ENCODE measurements at places on chromosomes 4 and X.

- no peak for DNase-seq
Observed at GRCh38 chr4:23943478-23943877, 53.6 kb upstream of the PPARGC1A start.

DNA sequence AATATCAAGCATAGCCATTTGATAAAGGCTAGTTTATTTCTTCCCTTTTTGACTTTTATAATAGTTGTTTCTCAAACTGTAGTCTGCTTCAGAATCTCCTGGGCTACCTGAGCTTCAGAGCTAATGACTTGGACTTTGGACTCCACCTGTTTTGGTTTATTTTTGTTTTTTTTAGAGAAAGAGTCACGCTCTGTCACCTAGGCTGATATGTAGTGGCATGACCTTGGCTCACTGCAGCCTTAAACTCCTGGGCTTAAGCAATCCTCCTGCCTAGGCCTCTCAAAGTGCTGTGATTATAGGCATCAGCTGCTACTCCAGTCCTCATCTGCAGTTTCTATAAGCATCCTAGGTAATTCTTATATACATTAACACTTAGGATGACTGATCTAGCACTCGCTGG is 90.5 kb downstream of the DDIT4L start:
- no peak for DNase-seq

- DNase-seq = no peak
Observed at GRCh38 chr4:49032440-49033161, 46.5 kb downstream of the CWH43 start.

DNA sequence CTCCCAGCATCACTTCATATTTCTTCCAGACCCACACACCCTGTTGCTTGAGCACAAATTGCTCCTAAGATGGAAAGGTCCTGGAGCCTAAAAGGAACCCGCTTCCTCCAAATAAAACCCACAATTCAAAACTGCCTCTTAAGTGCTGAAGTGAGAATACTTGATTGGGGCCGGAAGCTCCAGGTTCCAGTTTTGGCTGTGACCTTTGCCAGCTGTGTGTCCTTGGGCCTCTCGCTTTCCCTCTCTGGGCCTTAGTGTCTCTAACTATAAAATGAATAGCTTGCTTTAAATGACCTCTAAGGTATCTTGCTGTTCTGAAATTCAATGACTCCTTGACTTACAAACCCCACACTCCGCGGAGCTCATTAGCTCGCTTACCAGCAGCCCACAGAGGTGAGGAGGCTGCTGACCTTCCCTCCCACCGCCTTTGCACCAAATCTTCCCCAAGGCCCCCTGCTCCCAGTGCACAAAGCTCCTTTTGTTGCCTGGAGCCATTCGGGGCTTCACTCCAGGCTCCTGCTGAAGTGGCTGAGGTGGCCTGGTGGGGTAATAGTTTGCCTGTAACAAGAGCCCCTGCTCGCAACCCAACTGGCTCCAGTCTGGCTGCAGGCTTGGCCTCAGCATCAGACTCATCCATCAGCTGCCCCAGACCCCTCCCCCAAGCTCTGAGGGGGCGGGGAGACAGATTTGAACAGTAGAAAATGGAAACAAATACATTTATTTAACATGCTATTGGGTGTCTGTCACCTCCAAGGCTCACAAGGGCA is 21.8 kb downstream of the STARD8 start:
- DNase-seq = no peak

GRCh38 chr4:7083597-7084563 is 16.0 kb upstream of the GRPEL1 start:
- no peak for DNase-seq

GRCh38 chr4:89563431-89563830 is 255.8 kb upstream of the GPRIN3 start:
- no peak for DNase-seq

- DNase-seq = no peak
Observed at GRCh38 chr4:3719191-3719590, 47.0 kb upstream of the ADRA2C start.

DNA sequence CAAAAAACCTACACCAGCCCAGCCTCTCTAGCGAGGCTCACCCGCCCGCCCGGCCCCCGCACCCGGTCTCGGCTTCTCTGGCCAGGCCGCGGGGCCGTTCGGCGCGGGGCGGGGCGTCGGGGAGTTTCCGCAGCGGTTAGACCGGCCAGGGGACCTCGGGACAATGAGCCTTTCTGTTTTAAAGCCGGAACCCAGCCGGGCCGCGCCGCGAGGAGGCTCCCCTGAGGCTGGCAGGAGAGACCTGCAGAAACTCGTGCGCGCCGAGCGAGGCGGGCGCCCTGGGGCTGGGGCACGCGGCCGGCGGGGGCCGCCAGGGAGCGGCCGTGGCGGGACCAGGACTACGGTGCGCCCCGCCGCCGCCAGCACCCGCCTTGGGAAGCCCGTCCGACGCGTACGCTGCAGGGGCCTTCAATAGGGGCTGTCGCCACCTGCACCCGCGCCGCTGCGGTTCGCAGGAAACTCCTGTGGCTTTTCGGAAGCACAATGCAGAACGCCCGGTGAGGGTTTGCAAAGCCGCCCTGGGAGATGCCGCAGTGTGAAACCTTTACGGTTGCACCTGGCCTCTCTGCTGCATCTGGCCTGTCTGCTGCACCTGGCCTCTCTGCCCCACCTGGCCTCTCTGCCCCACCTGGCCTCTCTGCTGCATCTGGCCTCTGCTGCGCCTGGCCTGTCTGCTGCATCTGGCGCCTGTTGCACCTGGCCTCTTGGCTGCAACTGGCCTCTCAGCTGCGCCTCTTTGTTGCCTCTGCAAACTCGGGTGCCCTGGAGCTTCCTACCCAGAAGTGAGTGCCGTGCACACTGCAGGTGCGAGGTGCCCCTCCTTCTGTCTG is 63.9 kb downstream of the TRAPPC11 start:
- DNase-seq = no peak

- no peak for DNase-seq
Observed at GRCh38 chrX:46649421-46650260, 76.1 kb downstream of the CHST7 start.

- no peak for DNase-seq
Observed at GRCh38 chr4:37990731-37991245, 30.6 kb downstream of the PTTG2 start.

- no peak for DNase-seq
Observed at GRCh38 chr4:93334003-93334402, 494.6 kb upstream of the ATOH1 start.

DNA sequence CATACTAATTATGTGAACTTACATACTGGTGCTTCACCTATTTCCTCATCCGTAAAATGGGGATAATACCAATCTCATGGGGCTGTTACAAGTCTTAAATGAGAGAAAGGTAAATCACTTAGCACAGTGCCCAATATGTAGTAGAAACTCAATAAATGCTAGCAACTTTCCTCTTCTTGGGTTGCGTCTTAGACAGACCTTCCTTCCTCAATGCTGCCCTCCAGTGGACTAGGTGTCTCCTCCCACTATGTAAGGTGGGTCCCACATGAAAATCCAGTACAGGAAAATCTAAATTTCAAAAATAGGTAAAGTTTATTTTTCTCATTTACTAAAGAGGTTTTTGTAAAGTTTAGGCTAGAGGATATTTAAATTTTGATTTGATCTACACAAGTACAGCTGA is 20.6 kb downstream of the ZDHHC9 start:
- DNase-seq = no peak

DNA sequence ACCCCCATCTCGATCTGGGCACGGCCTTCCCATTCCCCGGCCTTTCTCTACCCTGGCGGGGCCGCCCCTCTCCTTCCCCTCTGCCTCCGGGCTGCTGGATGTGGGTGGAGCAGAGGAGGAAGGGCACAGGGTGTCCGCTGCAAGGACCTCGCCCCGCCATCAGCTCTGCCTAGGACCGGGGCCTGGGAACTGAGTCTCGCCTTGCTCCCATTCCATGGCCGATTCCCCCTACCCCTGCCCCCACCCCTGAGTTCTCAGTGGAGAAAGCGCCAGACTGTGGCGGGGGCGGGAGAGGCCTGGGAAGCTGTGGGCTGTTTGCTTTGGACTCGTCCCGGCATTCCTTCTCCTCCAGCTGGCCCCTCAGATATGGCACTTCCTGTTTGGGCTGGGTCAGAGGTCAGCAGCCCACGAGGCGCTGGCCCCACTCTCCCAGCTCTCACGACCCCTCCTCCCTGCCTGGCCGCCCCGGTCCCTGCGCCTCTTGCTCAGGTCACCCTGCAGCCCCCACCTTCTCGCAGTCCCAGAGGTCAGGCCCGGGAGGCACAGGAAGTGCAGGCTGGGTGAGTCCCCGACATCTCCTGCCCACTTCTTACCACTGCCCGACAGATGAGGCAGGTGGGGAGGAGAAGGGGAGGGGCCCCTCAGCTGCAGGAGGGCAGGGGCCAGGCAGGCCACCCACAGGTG is 6.4 kb upstream of the BGN start:
- no peak for DNase-seq

DNA sequence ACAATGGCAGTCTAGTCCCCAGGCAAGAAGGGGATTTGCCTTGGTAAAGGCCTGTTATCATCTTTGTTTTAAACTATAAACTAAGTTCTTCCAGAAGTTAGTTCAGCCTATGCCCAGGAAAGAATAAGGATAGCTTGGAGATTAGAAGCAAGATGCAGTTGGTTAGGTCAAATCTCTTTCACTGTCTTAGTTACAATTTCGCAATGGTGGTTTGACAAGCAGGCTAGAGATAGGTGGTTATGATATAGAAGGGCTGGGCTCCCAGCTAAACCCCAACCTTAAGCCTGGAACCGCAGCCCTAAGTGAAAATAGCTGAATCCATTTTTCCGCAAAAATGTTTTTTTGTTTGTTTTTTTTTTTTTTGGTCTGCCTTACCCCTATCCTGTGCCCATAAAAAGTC is 41.8 kb upstream of the NEIL3 start:
- no peak for DNase-seq

DNA sequence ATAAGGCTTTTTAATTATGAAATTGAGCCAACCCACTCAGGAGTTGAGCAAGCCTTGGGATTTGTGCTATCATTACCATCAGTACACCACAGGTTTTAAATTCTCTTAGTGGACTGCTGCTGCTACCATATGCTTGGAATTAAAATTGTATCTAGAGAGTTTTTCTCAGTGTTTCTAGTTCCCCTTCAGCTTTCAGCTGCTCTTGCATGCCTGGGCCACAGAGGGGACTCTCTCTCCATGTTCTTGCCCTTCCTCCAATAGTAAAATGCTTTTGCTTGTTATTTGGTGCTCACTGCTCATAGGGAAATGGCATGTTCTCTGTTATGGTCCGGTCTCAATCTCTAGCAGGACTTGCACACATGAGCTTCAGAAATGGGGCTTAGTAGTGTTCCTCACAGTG is 101.9 kb downstream of the IGSF1 start:
- no peak for DNase-seq

DNA sequence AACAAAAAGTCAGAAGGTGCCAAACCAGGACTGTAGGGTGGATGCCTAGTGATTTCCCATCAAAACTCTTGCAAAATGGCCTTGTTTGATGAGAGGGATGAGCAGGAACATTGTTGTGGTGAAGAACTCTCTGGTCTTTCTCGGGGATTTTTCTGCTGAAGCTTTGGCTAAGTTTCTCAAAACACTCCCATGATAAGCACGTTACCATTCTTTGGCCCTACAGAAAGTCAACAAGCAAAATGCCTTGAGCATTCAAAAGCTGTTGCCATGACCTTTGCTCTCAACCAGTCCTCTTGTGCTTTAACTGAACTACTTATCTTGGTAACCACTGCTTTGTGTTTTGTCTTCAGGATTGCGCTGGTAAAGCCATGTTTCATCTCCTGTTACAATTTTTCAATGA is 3.0 kb upstream of the SEC31A start:
- DNase-seq = no peak

- DNase-seq = no peak
Observed at GRCh38 chrX:43581167-43581566, 74.9 kb upstream of the MAOA start.

GRCh38 chr4:39660045-39660444 is 21.4 kb upstream of the SMIM14 start:
- DNase-seq = no peak

- DNase-seq = no peak
Observed at GRCh38 chr4:8275548-8275910, 6.0 kb downstream of the HTRA3 start.

- no peak for DNase-seq
Observed at GRCh38 chr4:28621591-28621990, 1761.0 kb downstream of the STIM2 start.

GRCh38 chr4:6355052-6355451 is 85.4 kb downstream of the WFS1 start:
- DNase-seq = no peak

- no peak for DNase-seq
Observed at GRCh38 chr4:182604161-182604622, 313.0 kb downstream of the DCTD start.

GRCh38 chrX:47218920-47219815 is 687 bp downstream of the CDK16 start:
- DNase-seq = no peak

GRCh38 chrX:110755611-110756010 is 40.0 kb downstream of the CHRDL1 start:
- no peak for DNase-seq

DNA sequence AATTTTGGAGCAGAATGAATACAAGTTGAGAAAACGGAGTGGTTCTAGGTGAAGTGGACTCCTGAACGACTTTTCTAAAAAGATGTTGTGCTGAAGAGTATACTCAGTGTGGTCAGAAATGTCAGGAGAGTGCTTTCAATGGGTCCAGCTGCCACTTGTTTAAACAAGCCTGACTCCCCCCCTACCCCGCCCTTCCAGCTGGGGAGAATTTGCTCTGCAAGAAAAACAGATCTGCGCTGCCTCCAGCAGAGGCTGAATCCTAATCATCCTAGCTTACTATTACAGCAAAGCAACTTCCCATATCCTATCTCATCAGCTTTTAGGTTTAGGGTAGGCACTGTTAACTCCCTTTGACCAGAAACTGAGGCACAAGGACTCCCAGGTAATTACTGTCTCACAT is 1.9 kb downstream of the MAP3K15 start:
- DNase-seq = no peak

- DNase-seq = no peak
Observed at GRCh38 chr4:97987019-97987648, 156.1 kb downstream of the STPG2 start.

DNA sequence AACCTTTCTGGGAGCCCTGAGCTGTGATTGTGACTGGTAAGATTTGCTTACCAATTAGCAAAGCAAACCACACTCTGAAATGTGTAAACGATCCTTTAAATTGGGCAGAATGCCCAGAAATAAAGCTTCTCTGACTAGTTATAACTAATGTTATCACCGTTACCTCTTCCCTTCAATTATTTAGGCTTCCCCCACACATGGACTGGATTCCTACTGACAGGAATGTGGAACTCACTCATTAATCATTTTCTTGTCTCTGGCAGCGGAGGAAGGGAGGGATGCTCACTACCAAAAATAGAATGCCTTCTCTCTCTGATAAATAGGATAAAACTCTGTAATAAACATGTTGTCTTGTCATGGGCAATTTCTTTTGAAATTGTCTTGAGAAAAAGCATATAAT is 25.3 kb upstream of the NWD2 start:
- no peak for DNase-seq

GRCh38 chr4:57231781-57232180 is 121.6 kb upstream of the IGFBP7 start:
- no peak for DNase-seq

GRCh38 chr4:54683616-54684346 is 26.0 kb downstream of the KIT start:
- DNase-seq = no peak

GRCh38 chr4:174538876-174539250 is 16.6 kb upstream of the HPGD start:
- DNase-seq = no peak
